LoVo (cell line): ENCODE measurements at places on chromosomes 7 and 10.

DNA sequence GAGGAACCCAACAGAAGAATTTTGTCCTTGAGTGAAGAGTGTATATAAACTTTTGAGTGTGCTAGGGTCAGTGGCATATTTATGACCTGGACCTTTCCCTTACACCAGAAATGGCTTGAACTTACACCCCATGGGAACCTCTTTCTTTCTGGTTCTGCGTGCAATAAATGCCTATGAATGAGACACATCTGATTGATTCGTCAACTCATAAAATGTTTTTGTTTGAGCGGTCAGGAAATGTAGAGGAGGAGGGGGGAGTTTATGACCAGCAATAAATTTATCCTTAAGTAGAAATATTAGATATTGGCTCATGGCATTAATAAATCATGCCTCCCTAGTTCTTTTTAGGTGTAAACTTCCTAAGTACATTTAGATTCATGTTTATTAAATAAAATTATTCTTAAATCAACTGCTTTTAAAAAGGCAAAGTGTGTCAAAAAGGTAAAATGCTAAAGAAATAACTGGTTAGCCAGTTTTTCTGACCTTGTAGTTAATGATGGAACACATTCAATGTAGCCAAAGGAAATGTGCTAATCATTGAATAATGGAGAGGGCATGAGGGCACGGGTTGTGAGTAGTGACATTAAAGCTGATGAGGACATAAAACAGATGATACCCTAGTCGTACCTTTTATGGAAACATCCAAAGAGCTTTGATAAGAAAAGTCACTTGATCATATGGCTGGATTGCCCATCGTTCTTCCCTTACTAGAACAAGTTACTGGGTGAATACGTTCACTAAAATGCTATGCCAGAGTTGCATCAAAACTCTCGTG is 13.6 kb upstream of the NUP42 start:
- DNase-seq, result no peak

DNA sequence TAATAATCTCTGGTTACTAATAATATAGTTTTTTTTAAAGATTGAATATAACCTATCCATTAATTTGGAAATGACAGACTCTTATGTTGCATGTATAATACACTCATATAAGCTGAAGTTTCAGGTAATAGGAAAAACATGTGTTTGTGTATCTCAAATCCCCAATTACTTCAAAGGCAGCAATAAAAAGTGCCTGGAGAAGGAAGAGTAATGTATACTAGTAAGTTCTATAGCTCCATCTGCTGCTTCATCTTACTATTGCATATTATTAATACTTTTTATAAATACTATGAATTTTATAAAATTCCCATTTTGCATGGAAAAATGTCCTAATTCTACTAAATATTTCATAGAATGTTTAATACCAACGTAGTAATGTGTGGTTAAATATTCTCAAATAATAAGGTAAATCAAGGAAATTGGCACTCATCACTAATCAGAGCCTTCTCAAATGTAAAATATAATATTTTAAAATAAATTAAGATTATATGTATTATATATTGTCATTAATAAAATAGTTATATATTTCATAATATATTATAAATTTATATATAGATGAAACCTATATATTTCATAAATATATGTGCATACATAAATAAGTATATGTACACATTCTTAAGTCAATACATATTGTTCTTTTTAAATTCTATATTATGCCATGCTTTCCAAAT is 311.9 kb downstream of the HGF start:
- peak; percentile 51 for DNase-seq

GRCh38 chr10:22043327-22043633 is 39.8 kb upstream of the DNAJC1 start:
- no peak for DNase-seq

DNA sequence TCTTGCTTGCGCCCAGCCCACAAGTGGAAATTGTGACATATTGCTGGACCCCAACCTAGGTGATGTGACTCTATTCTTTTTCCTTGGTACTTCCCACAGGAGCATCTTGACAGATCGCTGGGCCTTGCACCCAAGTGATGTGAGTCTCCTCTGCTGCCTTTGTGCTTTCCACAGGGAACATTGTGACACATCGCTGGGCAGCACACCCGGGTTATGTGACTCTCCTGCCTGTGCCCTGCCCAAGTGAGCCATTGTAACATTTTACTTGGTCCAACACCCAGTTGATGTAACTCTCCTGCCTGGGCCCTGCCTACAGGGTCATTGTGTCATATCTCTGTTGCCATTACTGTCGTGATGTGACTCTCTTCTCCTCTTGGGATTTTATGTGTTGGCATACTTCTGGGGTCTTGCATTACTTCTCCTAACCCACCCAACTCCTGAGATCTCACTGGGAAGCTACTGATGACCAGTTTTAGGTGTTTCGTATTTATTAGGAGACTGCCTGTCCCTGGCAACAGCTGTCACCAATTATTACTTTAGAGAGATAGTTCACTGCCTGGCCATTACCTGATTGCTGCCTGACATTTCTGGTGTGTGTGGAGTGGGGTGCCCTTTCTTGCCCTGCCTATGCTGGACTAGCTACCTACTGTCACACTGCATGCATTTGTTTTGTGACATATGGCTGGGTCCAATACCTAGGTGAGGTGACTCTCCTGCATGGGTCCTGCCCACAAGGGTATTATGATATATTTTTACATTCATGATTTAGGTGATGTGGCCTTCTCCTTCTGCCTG is 45.4 kb upstream of the ZNF680 start:
- no peak for DNase-seq

DNA sequence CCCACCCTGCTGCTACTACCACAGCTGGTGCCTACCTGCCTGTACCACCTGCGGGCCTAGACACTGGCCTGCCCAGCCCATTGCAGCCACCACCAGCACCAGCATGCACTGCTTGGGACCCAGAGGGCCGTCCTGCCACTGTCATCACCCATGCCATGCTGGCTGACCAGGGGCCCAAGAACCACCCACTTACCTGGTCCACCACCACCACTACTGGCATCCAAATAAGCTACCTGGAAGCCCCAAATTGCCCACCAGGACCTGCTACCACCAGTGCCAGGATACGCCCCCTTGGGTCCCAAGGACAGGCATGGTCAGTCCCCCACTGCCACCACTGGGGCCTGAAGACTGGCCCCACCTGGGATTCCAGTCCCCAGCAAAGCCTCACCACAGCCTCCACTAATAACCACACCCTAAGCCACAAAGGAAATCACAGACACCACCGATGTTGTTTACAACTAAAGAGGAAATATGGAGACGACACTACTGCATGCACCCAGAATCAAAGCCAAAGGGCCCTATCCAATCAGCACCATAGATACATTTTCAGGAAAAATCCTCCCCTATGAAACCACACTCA is 70.5 kb upstream of the DIP2C start:
- no peak for DNase-seq

DNA sequence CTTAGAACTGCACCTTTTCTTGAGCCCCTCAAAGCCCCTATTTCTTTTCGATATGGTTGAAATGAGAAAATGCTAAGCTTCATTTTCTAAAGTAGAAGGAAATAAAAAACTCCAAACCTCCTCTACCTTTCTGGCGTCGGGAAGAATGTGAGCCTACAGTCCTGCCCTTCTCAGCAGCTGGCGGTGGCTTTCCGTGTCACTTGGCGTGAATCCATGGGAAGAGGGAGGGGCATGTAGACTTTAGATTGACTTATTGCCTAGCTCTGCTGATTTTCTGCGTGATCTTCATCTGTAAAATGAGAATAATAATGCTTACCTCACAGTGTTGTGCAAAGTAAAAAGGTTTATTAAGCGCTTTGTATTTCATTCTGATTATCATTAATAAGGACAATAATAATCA is 35.0 kb downstream of the PRR15 start:
- peak; percentile 80 for DNase-seq

DNA sequence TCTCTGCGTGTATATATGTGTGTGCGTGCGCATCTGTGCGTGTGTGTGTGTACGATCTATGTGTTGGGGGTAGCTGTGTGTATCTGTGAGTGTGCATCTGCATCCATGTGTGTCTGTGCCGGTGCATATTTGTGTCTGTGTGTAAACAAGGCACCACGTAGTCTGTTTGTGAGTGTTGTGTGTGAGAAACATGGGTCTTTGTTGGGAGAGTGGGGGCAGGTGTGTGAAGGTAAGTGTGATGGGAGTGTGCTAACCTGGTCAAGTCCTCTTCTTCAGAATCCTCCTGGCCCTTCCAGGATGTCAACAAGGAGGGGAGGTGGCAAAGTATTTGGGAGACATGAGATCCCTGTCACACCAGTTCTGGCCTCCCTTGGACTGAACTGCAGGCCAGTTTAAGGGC is 87.2 kb downstream of the HIF1AN start:
- DNase-seq, result no peak

- no peak for DNase-seq
Measured at GRCh38 chr10:73340121-73340520, 18.5 kb downstream of the CFAP70 start.

- no peak for DNase-seq
Measured at GRCh38 chr10:87066865-87067264, 27.8 kb downstream of the GLUD1 start.
